Right lung (tissue), 10 donors: ENCODE measurements at places on chromosomes 2 and 18. TPM values are rescaled to one million over a fixed set of nuclear protein-coding genes. Genes with fewer than 3 reads are reported as not detected.

- DNase-seq = no peak
Observed at GRCh38 chr2:99825630-99826029, 316.8 kb downstream of the AFF3 start.

DNA sequence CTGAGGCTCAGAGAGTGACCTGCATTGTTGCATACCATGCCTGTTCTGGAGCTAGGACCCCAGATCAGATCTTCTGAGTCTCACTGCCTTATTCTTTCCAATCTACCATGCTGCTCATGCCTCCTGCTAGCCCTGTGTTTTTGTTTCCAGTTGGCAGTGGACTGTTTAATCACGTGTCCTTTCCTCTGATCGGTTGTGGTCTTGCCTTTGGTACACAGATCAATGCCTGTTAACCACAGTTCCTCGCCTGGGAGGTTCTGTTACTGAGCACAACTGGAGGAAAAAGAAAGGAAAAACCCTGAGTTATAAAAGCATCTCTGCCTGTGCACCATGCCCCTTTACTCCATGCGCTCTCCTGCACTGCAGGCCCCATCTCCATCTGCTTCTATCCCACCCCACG lies 329.1 kb downstream of the SETBP1 start:
- DNase-seq = no peak

- no peak for DNase-seq
Observed at GRCh38 chr18:22998344-22998743, 65.2 kb downstream of the RBBP8 start.

DNA sequence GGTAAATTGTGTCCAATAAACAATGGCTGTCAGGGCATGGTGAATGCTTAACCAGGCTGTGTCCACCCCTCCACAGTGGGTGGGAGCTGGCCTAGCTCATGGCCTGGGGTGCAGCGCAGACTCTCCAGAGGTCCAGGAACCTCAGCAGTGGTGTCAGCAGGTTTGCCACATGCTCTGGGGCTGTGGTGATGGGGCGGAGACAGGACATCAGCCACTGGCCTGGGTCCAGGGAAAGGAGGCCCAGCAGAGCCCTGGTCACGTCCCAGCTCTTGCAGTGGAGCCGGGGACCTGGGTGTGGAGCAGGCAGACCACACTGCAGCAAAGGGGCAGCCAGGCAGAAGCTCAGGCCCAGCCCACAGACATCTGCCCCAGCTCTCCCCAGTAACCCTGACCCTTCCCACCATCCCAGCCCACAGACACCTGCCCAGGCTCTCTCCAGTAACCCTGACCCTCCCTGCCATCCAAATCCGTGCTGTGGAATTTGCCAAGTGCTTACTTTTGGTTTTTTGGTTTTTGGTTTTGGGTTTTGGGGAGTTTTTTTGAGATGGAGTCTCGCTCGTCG lies 13.8 kb upstream of the KIF1A start:
- DNase-seq = no peak

DNA sequence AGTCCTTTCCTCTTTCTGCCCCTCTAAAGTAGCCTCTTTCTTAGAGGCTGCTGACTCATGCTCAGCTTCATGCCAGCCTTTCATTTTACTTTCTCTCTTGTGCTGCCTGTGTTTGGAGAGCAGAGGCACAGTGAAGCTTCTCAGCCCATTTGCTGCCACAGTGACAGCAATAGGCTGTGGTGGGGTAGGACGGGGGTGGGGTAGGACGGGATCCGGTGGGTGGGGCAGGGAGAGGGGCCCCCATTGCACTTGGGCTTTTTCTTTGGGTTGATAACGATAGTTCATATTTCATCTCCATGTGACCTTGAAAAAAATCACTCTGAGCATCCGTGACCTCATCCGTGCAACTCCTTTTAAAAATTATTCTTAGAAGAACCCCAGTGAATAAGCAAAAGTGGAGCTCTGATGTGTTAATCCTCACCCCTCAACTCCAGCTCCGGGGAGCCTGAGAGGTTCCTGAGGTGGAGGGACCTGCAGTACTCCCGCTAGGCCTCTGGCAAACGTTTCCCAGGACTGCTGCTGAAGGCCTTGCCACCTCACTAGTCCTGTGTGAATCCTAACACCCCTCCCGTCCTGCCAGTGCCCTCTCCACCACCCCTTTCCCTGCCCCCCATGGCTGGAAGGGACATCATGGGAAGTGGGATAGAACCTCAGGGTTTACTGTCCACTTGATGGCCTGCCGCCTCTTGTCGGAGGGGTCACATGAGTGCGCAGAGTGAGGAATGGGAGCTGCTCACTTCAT lies 70.8 kb downstream of the INPP4A start:
- no peak for DNase-seq

- no peak for DNase-seq
Observed at GRCh38 chr18:41687138-41687537, 267.9 kb upstream of the PIK3C3 start.

DNA sequence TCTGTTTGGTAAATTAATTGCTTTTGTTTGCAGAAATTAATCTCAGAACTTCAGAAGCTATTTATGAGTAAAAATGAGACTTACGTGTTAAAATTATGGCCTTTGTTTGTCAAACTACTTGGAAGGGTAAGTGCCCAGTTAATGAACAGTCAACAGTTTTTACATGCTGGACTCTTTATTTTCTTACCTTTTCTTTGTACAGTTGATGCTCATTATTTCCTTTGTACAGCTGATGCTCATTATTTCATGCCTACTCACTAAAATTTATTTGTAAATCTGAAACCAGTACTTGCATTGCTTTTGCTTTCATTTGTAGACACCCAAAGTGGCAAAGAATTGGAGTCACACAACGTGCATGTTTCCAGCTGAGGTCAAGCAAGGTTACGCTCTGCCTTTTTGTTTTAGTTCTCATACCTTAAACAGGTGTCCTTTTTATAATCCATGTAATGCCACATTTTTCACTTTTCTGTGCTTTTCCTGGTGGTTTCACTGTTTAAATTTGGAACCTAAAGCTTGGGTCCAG lies 13.3 kb downstream of the RIF1 start:
- no peak for DNase-seq

GRCh38 chr2:230861552-230862255 lies 3.0 kb upstream of the ITM2C start:
- no peak for DNase-seq

- DNase-seq = no peak
Observed at GRCh38 chr18:11020877-11021414, 128.4 kb downstream of the PIEZO2 start.

The NTSR2 gene
- polyA plus RNA-seq = not detected
